ENCODE measurements at places on chromosomes 13 and 19.

- no peak for DNase-seq
Measured at GRCh38 chr13:46654951-46655350, 102.0 kb downstream of the LRCH1 start.

GRCh38 chr13:112509190-112509589, 78.8 kb downstream of the TUBGCP3 start:
- DNase-seq: no peak

GRCh38 chr19:2942928-2943640, 1.7 kb downstream of the ZNF77 start:
- no peak for DNase-seq

- DNase-seq: no peak
Measured at GRCh38 chr13:76286178-76286577, 600.0 kb downstream of the KCTD12 start.

DNA sequence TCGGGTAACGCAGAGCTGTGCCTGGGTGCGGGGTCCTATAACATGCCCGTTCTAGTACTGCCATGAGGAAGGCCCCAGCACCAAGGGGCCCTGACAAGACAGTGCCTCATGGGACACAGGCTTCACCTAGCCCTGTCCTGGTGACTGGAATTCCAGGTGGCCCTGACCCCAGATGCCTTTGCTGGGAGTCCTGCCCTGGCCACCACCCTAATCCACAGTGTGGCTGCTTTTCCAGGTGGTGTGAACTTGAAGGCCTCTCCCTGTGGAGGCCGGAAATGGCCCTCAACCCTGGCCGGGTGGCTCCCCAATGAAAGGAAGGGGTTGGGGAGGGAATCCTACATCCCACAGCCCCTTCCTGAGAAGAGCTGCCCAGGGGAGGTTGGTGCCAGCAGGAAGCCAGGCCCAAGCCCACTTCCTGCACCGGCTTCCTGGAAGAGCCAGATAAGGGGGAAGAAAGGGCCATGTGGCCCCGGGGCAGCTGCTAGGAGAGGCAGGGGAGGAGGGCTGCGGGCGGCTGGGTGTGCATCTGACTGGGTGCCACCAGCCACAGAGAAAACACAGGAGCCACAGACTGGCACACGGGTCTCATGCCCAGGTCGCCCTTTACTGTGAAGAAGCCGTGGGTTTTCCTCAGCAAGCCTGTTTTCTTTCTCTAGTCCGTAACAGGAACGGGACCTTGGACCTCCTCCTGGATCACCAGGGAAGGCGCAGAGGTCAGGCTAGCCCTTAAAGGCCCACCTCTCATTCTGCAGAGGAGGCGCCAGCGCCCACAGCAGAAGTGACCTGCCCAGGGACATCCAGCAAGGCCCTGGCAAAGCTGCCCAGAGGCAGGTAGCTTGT, 4.7 kb downstream of the LSM4 start:
- DNase-seq: peak; percentile 31

- no peak for DNase-seq
Measured at GRCh38 chr13:27920677-27921420, 1.0 kb downstream of the PDX1 start.

DNA sequence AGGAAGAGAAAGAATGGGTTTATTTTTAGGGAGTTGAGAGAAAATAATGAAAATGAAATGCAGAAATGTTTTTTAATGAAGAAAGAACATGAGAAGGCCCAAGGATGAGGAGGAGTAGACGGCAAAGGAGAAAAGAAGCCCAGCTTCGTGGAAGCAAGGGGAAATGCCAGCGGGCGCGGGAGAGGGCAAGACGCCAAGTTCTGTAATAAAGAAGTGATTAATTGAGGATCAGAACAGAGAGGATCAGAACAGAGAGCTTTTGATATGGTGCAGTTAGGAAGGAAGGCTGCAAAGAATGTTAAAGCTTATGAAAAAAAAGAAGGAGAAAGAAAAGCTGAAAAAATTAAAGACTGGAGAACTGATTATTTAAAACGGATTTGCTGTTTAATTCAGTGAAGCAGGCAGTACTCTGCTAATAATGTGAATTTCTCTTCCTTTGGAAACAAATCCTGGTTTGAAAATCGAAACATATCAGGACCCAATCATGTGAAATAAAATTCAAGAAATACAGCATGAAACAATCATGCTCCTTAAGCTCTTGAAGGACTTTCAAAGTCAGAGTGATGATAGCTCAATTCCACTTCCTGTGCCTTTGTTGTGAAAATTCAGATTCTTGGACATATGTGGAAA, 99.3 kb upstream of the SOX1 start:
- no peak for DNase-seq

- DNase-seq: no peak
Measured at GRCh38 chr13:99367663-99368448, 60.7 kb upstream of the GPR183 start.

DNA sequence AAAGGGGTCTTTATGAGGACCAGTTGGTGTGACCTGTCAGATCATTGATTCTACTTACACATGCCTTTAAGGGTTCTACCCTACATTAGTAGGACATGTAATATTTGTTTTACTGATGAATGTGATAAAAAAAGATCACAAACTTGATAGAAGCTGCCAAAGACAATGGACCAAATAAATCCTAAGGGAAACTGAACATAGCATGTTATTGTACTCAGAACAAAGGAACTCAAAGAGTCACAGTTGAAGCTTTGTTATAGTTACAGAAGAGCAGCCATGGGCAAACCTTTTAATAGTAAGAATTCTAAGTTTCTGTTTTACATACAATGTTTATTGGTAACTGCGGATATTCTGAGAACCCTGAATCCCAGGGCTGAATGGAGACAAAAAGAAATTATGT, 780.1 kb downstream of the SLITRK6 start:
- no peak for DNase-seq

- no peak for DNase-seq
Measured at GRCh38 chr13:94192431-94192975, 287.0 kb downstream of the DCT start.

DNA sequence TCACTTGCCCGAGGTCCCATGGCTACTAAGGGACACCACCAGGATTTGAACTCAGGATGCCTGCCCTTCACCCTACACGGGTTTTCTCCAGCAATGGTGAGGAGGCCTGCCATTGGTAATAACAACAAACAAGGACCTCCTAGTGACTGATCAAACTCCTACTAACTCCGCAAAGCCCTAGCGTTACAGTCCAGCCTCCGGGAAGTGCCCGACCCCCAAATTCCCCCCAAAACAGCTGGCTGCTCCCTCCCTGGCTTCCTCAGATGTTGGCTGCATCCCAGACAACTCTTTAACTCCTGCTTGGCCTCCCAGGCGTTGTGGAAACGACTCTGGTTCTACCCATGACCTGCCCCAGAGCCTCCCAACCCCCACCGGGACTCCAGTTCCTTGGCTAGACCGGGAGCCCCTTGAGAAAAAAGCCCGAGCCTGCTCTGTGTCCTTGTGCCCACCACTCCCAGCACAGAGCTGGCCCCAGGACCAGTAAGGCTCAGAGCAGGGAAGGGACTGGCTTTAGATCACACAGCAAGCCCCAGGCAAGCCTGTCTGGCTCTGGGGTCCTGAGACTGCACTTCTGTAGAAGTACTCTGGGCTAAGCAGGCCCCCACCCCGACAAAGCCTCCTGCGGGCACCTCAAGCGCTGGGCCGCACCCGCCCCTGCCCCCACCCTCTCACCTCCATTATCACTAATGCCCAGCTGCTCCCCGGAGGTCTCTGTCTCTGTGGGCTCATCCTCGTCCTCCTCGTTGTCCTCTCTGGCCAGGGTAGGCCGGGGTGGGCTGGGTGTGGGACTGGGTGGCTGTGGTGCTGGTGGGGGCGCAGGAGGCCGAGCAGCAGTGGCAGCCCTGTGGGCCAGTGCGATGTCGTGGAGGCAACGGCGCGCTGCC, 4.7 kb downstream of the AKT1S1 start:
- no peak for DNase-seq

DNA sequence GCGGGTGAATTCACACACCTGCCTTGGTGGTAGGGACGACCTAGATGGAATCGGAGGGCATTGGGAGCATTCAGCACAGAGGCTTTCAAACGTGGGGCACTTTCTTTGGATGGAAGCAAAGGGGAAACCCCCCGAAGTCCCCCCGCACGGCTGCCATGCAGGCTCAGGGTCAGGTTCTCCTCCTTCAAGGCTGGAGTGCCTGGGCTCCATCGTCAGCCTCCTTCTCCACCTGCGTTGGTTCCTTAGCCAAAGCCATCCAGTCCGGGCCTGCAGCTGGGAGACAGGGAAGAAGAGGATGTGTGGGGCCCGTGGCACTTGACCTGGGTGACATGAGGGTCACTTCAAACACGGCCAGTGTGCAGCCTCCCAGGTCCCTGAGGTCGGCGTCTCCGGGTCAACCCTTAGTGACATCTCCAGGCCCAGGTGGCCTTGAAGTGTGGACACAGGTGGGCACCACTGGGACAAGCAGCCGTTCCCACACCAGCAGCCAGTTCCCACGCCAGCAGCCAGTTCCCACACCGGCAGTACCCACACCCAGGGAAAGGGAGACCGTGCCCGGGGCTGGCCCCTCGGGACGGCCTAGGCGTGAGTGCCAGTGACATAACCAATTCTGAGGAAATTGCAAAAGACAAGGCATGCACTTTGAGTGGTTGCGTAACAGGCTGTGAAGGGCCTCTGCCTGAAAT, 116.0 kb downstream of the SOX1 start:
- DNase-seq: no peak

GRCh38 chr13:90108547-90108946, 1238.9 kb upstream of the MIR17HG start:
- no peak for DNase-seq

DNA sequence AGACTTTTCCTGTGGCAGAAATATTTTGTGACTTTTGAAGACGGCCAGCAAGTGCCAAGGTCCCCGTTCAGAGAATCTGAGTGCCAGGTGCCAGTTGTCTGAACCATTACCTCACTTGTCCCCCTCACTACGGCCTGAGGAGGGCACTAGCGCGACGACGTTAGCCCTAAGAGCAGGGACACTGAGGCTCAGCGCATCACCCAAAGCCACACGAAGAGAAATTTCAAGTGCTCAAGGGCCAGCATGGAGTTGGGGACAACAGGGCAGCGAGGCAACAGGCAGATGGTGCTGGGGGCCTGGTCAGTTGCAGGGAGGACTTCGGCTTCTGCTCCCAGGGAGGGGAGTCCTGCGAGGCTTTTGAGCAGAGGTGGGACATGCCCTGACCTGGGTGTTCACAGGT, 9.5 kb upstream of the TYK2 start:
- no peak for DNase-seq

DNA sequence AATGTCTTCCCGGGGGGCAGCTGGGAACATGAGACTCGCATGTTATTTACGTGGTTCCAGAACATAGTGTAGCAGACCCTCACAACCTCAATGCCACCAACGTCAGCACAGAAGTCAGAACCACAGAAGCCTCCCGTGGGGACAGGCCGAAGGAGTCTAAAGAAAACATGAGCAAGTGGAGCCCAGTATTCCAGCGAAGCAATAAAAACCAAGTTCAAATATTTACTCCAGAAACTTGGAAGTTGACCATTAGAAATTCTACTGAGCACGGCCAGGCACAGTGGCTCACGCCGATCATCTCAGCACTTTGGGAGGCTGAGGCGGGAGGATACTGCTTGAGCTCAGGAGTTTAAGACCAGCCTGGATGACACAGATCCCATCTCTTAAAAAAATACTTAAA, 17.9 kb upstream of the ATP8B3 start:
- DNase-seq: no peak

GRCh38 chr13:20882206-20882605, 20.3 kb downstream of the XPO4 start:
- no peak for DNase-seq

DNA sequence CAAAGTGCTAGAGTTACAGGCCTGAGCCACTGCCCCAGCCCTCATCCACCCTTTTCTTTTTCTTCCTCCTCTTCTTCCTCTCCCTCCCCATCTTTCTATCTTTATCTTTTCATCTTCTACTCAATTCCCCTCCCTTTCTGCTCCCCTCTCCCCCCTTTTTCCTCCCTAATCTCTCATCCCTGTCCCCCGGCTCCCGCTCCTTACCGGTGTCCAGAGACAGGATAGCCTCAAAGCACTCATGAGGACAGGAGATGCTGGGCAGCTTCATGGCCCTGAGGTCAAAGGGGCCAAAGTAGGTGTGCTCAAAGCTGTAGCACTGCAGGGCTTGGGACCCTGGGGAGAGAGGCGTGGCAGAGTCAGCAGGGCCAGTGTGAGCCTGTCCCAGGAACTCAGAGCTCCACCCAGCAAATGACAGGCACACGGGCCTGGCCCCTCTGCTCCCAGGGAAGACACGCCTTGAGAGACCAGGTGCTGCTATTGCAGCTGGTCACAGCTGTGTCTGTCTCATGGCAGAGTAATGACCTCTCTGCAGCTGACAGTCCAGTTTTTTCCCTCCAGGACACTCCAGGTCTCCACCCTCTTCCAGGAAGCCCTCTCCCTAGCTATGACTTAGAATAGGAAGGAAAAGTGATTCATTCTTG, 2.6 kb downstream of the LYPD5 start:
- DNase-seq: no peak

DNA sequence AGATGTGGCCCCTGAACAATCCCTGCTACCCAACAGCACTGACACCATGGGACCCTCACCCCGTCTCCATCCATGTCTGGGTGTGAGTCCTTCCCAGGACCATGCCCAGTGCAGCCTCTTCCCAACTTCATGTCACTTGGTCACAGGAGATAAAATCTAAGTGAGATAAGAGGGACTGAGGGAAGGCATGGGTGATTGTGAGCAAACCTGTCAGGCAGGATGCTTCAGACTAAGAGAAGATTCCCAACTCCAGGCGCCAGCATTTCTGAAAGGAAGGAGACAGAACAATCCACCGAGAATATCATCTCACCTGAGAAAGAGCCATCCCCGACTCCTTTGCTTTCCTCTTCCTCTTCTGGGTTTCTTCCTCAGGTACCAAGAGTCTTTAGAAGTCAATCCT, 7.5 kb downstream of the ZNF320 start:
- DNase-seq: no peak

DNA sequence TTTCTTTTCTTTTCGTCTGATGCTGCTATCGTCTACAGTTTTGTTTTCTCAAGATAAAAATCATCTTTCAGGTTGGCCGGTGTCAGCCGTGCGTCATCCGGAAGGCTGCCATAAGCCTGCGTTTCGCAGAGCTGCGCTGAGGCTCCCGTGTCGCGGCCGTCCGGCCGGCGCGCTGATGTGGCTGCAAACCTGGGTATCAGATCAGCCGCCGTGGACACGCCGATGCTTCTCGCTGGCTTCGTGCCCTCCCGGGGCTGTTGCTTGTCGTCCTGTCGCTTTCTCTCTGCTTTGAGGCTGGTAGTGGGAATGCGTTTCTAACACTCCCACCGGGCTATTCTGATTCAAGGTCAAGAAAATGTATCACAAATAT, 45.9 kb upstream of the TFDP1 start:
- DNase-seq: no peak

DNA sequence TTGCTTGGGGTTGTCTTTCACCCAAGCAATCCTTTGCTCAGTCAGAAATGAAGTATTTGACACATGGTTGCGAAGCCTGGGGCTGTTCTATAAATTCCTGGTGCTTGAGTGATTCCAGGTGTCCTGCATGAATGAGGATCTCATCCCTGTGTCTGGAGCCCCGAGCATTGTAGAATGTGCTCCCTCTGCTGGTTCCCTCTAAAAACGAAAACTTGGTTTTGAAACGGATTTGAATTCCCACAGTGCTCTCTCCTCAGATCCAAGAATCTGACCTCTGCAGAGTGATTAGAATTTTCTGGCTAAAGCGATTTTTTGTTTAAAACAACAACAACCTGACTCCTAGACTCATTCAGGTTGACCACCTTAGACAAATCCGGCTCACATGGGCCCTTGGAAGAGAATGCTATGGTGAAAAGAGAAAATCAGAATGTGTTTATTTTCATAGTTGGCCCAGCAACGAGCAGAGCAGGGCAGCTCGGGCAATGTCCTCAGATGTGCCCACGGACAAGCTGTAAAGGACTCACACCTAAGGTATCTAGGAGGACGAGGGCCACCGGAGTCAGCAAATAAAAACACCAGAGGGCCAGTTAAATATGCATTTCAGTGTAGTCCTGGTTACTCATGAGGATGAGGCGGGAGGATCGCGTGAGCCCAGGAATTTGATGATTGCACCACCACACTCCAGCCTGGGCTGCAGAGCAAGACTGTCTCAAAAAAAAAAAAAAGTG, 8.7 kb upstream of the ATP12A start:
- DNase-seq: no peak

Measured in stimulated activated CD4-positive, alpha-beta T cell treated with anti-CD3 and anti-CD28 coated beads, Interleukin-12 subunit alpha, Interleukin-12 subunit beta, amount 100 ng/mL, for 48 hours (primary cell).